ENCODE measurements at places on chromosomes 2 and 18.

- no peaks in the 10 kb centered on the region for H3K36me3 ChIP-seq
- DNase-seq: no peak
- H3K27ac ChIP-seq: no peak overlapping the region
- no peak overlapping the region for H3K4me3 ChIP-seq
- peaks cover 2% of the 10 kb centered on the region for H3K27me3 ChIP-seq
Observed at GRCh38 chr2:118800736-118801135, 46.7 kb downstream of the EN1 start.

DNA sequence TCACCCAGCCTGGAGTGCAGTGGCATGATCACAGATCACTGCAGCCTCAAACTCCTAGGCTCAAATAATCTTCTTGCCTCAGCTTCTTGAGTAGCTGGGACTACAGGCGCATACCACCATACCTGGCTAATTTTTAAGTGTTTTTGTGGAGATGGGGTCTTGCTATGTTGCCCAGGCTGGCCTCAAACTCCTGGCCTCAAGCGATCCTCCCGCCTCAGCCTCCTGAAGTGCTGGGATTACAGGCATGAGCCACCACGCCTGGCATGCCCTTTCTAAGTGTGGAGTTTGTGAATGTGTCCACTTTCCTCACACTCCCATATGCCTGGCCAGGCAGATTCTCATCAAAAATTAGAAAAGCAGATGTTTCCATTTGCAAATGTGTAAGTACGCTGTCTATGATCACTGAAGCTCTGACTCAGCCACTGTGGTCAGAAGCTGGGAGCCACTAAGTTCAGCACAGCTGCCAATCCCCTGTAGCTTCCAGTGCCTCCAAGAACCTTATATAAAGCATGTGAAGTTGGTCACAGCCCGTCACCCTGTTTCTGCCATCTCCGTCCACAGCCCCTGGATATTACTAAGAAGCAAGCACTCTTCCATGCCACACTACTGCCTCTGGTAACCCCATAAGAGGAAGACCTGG is 155.4 kb downstream of the FAM210A start:
- H3K27me3 ChIP-seq: no peaks in the 10 kb centered on the region
- DNase-seq: peak; percentile 51
- H3K36me3 ChIP-seq: peaks cover 10% of the 10 kb centered on the region
- H3K4me3 ChIP-seq: no peak overlapping the region
- peak overlapping the region; percentile 69 for H3K27ac ChIP-seq

DNA sequence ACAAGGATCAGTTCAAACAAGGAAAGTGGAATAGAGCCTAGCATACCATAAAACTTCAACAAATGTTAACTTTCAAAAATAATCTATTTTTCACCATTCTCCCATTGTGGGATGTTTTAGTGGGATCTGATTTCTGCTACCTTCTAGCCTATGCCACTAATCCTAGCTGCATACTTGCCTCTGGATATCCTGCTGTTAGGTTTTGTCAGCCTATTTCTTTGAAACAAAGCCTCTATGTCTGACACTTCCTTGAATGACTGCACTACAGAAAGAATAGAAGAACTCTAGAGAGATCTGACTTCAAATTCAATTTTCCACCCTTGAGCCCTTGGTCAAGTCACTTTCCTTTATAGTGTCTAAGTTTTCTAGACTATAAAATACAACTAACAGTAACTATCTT is 291.5 kb downstream of the PTH2R start:
- no peaks in the 10 kb centered on the region for H3K4me1 ChIP-seq
- DNase-seq: no peak
- H3K4me3 ChIP-seq: no peak overlapping the region
- no peaks in the 10 kb centered on the region for H3K27me3 ChIP-seq

- H3K36me3 ChIP-seq: no peaks in the 10 kb centered on the region
- H3K27ac ChIP-seq: no peak overlapping the region
- DNase-seq: no peak
- no peaks in the 10 kb centered on the region for H3K4me1 ChIP-seq
Observed at GRCh38 chr18:10354241-10354811, 100.1 kb upstream of the APCDD1 start.

DNA sequence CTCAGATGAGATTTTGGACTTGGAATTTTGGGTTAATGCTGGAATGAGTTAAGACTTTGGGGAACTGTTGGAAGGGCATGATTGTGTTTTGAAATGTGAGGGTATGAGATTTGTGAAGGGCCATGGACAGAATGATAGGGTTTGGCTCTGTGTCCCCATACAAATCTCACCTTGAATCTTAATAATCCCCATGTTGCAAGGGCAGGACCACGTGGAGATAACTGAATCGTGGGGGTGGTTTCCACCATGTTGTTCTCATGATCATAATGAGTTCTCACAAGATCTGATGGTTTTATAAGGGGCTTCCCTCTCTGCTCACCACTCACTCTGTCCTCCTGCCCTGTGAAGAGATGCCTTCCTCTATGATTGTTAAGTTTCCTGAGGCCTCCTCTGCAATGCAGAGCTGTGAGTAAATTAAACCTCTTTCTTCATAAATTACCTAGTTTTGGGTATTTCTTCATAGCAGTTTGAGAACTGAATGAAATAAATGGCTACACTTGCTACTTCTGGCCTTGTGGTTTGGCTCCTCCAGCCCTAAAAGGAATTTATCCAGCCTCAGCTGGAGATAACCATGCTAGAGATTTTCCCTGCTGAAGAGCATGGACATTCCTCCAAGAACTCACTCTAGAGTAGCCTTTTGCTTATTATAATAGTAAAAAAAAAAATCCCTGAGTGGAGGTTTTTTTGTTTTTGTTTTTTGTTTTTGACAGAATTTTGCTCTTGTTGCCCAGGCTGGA is 144.3 kb upstream of the TFPI start:
- H3K36me3 ChIP-seq: no peaks in the 10 kb centered on the region
- no peaks in the 10 kb centered on the region for H3K27me3 ChIP-seq
- H3K27ac ChIP-seq: no peak overlapping the region
- no peak for DNase-seq
- H3K4me3 ChIP-seq: no peak overlapping the region
- no peaks in the 10 kb centered on the region for H3K4me1 ChIP-seq

GRCh38 chr2:113829761-113830160 is 60.1 kb upstream of the ACTR3 start:
- no peak for DNase-seq
- no peak overlapping the region for H3K27ac ChIP-seq
- H3K36me3 ChIP-seq: no peaks in the 10 kb centered on the region
- no peak overlapping the region for H3K4me3 ChIP-seq
- no peaks in the 10 kb centered on the region for H3K4me1 ChIP-seq

DNA sequence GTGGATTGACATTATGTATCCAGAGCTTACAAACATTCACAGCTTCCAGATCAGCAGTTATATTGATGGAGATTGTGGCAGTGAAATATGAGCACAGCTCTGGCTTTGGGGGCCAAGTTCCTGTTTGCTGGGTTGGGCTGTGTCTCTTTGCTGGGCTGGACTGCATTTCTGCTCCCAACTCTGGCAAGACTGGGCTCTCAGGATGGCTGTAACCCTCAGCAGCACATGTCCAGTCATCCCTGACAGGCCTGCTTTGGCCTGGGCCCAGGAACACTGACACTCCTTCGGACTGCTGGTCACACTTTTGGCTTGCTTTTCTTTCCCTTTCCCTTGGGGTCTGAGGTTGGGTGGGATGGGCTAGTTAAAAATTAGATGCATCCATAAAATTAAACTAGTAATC is 17.9 kb upstream of the VPS4B start:
- DNase-seq: no peak
- no peak overlapping the region for H3K27ac ChIP-seq
- H3K36me3 ChIP-seq: no peaks in the 10 kb centered on the region
- H3K4me3 ChIP-seq: no peak overlapping the region

- no peaks in the 10 kb centered on the region for H3K27me3 ChIP-seq
- H3K4me1 ChIP-seq: peaks cover 36% of the 10 kb centered on the region
Observed at GRCh38 chr2:71001981-71002570, 7.4 kb upstream of the TEX261 start.

- no peak overlapping the region for H3K27ac ChIP-seq
- H3K4me1 ChIP-seq: no peaks in the 10 kb centered on the region
- peaks cover 11% of the 10 kb centered on the region for H3K27me3 ChIP-seq
- no peak overlapping the region for H3K4me3 ChIP-seq
Observed at GRCh38 chr2:120453635-120453998, 107.7 kb downstream of the INHBB start.

- H3K27ac ChIP-seq: no peak overlapping the region
- H3K4me1 ChIP-seq: no peaks in the 10 kb centered on the region
- H3K4me3 ChIP-seq: no peak overlapping the region
- peaks cover 2% of the 10 kb centered on the region for H3K27me3 ChIP-seq
Observed at GRCh38 chr18:26436176-26437051, 111.9 kb downstream of the KCTD1 start.

- H3K4me1 ChIP-seq: no peaks in the 10 kb centered on the region
- H3K27ac ChIP-seq: no peak overlapping the region
- no peaks in the 10 kb centered on the region for H3K27me3 ChIP-seq
Observed at GRCh38 chr2:138327967-138328366, 173.6 kb upstream of the SPOPL start.

DNA sequence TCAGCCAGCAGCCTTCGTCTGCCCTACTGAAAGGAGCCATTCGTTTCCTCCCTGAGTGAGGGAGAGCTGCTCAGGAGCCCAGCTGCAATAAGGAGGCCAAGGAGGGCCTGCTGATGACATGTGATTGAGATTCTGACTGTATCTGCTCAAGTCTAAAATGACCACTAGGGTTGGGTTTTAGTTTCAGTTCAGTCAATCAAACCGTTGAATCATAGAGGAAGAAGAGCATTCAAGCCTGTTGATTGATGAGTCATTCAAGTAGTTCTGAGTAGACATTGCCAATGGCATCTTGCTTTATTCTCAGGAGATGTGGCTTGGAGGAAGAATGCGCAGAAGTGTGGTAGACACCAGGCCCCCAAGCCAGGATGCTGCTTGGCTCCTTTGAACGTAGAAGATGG is 19.9 kb upstream of the BCL2L11 start:
- peak overlapping the region; percentile 35 for H3K27ac ChIP-seq
- peaks cover 3% of the 10 kb centered on the region for H3K36me3 ChIP-seq
- peaks cover 11% of the 10 kb centered on the region for H3K27me3 ChIP-seq
- no peak overlapping the region for H3K4me3 ChIP-seq

GRCh38 chr2:44769349-44770011 is 172.0 kb upstream of the SIX3 start:
- no peak overlapping the region for H3K4me3 ChIP-seq
- DNase-seq: no peak
- H3K4me1 ChIP-seq: no peaks in the 10 kb centered on the region
- no peak overlapping the region for H3K27ac ChIP-seq
- H3K27me3 ChIP-seq: peaks cover 16% of the 10 kb centered on the region
- H3K36me3 ChIP-seq: no peaks in the 10 kb centered on the region

Data from activated CD8-positive, alpha-beta T cell treated with anti-CD3 and anti-CD28 coated beads, Interleukin-2, amount 10 ng/mL, durations not matched to agents 7 days and 5 days (primary cell).